H9 (cell line): ENCODE measurements at places on chromosomes 16 and 17.

GRCh38 chr16:31460582-31461002 is 1.3 kb downstream of the ARMC5 start:
- DNase-seq = no peak

DNA sequence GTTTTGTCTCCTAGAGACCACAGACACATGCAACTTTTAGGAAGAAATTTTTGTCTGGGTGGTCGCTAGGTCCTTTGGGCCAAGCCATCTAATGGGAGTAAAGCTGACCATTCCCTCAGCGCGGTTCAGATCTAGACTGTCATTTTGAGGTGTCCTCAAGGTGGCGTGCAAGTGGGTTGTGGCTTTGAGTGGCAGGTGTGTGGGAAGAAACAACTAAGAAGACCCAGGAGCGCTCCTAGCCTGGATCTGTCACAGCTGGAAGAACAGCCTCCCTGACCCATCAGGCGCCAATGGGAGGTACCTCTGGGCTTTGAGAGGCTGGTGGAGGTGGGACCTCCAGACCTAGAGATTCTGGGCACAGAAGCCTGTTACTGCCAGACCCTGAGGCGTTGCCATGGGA is 645.1 kb downstream of the KCNJ18 start:
- DNase-seq = no peak

- peak; percentile 76 for DNase-seq
These were observed 33.9 kb upstream of the MLKL start for GRCh38 chr16:74734361-74735161.

- DNase-seq = no peak
These were observed 32.4 kb downstream of the SPAG9 start for GRCh38 chr17:51088287-51088686.

GRCh38 chr17:28959471-28959871 is 8.2 kb upstream of the PHF12 start:
- no peak for DNase-seq
